ENCODE measurements at places on chromosomes 7 and 10.

GRCh38 chr10:129131457-129132132 lies 335.4 kb upstream of the MGMT start:
- DNase-seq: no peak

DNA sequence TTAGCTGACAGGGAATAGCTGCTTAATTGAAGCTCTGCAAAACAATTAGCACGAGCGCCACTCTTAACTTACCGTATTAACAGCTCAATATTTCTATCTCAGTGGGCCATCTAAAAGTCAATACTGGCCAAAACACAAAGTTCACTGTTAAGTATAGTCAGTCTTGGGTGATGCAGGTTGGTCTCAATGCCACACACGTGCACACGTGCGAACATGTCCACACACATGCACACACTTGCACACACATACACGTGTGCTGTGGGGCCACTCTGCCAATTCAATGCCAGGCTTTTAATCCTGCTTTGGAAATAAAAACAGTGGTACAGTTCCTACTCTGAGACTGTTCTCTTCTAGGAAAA lies 105.1 kb downstream of the GRB10 start:
- no peak for DNase-seq

DNA sequence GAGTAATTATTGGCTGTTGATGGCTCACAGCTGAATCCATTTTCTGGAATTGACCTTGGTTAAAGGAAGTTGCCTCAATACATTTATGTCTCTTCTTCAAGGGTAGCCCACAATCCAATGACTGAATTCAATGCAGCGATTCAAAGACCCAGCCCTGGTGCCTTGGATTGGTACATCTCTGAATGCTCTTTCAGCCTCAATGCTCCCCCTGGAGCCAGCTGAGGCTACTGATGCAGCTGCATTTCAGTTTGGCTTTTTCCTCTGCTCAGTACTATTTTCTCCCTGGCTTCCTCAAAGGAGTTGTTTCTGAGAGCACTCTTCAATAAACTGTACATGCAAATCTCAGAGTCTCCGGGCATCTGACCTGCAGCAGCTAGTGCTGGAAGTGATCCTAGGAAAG lies 633 bp upstream of the EBLN1 start:
- no peak for DNase-seq

GRCh38 chr10:63273577-63273976 lies 140.4 kb downstream of the NRBF2 start:
- no peak for DNase-seq

GRCh38 chr7:73649576-73649975 lies 18.1 kb upstream of the VPS37D start:
- no peak for DNase-seq

- no peak for DNase-seq
Measured at GRCh38 chr7:122304996-122305421, 459 bp upstream of the FEZF1 start.

GRCh38 chr10:131641231-131641630 lies 259.6 kb upstream of the PPP2R2D start:
- no peak for DNase-seq

GRCh38 chr10:51532044-51532443 lies 167.4 kb downstream of the CSTF2T start:
- DNase-seq: no peak

GRCh38 chr10:3834947-3835346 lies 49.9 kb upstream of the KLF6 start:
- no peak for DNase-seq

DNA sequence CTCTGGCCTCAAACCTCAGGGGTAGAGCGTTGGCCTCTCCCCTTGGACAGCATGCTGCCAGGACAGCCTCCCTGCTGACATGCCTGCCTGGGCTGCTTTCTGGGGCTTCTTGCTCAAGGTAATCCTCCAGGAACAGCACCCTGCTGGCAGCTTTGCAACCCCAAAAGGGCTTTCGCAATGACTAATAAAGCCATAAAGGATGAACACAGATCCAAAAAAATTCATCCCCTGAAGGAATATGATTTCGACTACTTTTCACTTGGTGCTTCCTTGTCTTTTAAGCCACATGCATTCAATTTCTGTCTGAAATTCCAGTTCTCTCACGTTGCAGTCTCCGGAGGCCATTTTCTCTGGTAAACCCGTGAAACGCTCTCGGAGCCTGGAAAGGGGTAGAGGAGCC lies 15.1 kb upstream of the SH3PXD2A start:
- no peak for DNase-seq

DNA sequence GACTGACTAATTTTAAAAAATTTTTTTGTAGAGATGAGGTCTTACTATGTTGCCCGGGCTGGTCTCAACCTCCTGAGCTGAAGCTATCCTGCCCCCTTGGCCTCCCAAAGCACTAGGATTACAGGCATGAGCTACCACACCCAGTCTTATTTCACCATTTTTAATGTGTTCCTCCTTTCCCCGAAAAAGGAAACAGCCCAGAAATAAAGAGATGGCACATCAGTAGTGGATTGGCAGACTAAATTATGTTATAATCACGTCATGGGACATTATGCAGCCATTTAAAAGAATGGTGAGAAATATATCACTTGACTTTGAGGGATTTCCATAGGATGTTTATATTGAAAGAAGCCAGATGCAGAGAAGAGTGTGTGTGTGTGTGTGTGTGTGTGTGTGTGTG lies 40.5 kb downstream of the CAPZA2 start:
- no peak for DNase-seq

- DNase-seq: no peak
Measured at GRCh38 chr7:140754506-140754905, 58.0 kb downstream of the NDUFB2 start.

DNA sequence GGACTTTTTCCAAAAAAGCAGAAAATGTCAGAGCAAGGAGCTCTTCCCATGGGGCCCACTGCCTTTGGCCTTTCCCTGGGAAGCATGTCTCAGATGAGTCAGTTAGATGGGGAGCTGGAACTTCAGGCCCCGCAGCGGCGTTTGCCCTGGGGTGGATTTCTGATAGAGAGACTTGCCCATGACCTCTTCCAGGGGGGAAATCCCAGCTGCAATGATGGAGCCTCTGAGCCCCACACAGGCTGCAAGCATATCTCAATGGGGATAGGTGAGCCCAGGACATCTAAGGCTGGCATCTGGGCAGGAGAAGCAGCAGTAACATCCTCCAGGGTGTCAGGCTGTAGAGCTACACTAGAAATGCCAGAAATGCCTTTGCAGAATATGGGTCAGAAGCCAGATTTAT lies 269.2 kb upstream of the TCERG1L start:
- no peak for DNase-seq

DNA sequence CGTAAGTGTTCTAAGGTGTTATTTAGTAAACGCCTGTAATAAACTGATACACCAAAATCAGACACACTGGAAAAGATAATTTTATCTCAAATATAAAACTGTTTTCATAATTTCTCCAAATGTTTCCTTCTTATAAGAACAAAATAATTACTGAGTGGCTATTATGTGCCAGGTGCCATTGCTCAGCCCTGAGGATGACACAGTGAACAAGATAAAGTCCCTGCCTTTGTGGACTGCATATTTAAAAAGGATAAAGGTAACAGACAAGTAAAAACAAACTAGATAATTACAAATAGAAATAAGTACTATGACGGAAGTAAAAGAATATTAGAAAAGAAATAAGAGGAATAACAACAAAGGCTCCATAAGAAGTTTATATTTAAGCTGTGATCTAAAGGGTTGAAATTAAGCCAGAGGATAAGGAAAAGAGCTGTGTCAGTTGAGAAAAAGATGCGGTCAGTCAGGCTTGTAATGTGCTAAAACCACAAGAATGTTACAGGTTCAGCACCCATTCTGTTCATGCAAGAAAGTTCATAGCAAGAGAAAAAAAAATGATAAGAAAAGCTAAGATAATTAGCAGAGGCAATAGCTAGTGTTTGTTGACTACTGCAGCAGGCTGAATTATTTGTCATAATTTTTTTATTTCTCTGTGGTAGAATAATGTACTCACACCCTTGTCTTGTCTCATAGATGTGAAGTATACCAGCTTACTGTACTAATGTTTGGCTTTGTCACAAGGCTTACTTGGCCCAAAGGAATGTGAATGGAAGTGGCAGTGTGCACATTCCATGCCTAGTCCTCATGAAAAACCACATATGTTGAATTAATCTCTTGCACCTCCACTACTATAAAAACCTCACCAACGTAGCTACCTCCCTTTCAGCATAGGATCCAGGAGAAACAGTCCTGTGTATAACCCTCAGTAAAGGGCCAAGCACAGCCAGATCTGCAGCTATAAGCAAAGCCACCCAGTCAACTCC lies 75.1 kb downstream of the CRPPA start:
- DNase-seq: no peak

DNA sequence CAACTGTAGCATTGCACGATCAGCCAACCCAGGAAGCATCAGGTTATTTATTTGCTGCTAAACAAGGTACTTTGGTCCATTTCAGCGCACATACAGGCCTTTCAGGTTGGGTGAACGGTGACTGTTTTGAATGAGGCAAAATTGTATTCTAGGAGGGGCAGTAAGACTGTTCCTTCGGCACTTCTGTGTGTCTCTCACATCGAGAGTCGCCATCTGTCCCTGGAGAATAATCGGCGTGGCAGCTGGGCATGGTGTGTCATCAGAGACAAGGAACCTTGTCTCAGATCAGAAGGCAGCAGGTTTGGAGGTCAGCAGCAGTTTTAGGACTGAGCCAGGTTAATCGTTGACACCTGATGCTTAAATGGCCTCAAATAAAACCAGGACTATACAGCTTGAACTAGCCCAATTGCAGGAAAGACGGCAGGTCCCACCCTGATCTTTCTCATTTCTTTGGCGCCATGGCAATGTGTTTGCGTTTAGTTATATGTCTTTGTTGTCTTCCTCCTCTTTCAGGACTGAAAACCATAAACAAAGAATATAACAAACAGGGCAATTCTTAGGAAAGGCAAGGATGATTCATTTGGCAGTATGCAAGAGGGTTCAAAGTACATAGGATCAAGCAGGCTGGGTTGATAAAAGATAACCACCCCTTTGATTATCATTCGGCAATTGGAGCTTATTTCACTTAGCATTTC lies 92.0 kb upstream of the PRR15 start:
- no peak for DNase-seq

DNA sequence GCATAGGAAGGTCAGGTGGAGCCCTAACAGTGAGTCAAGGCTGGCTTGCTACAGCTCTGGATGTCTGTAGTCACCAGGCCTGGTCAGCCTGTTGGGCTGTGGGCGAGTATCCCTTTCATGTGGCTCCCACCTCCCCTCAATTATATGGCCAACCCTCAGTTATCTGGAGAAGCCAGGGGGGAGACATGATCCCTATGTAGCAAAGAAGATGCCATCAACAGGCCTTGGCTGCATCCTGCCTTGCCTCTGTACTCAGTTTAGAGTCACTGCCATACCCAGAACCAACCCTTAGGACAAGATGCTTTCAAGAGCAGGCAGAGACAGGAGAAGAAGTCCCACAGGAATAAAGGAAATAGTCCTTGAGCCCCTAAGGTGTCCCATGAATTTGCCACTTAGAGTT lies 763.9 kb downstream of the GRID1 start:
- no peak for DNase-seq

DNA sequence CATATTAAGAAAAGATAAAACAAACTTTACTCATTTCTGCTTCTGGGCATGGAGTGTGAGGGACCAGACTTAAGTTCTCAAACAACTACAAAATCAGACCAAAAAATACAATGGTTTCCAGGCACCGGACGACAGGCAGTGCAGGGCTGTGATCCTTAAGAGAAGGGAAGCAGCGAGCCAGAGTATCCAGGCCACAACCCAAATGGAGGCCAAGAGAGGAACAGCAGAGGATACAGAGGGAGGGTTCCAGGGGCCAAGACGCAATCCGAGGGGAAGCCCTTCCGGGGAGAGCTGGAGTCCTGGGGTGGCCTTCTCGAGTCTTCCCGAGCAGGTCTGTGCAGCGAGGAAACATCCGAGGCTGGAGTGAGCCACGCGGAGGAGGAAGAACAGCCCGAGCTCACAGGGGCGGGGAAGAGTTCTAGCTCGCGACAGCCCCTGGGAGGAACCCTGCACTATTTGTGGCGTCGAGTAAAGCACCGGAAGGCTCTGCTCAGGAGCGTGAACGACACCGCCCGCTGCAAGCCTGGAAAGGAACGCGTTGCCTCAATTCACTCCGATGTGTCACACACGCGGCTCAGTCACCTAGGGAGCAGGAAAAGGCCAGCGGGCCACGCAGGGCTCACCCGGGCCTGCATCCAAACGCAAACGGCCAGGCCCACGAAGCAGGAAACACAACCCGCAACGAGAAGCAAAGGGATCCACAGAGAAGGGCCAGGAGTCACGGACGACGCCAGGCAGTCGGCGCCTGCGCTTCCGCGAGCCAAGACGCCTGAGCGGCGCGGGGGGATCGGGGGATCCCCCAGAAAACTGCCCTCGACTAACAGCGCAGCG lies 933 bp upstream of the RNF32 start:
- no peak for DNase-seq

GRCh38 chr10:24882047-24882698 lies 70.2 kb downstream of the PRTFDC1 start:
- no peak for DNase-seq

- no peak for DNase-seq
Measured at GRCh38 chr10:4758256-4758655, 67.8 kb upstream of the AKR1E2 start.

- DNase-seq: no peak
Measured at GRCh38 chr7:155975490-155975889, 163.2 kb upstream of the SHH start.

DNA sequence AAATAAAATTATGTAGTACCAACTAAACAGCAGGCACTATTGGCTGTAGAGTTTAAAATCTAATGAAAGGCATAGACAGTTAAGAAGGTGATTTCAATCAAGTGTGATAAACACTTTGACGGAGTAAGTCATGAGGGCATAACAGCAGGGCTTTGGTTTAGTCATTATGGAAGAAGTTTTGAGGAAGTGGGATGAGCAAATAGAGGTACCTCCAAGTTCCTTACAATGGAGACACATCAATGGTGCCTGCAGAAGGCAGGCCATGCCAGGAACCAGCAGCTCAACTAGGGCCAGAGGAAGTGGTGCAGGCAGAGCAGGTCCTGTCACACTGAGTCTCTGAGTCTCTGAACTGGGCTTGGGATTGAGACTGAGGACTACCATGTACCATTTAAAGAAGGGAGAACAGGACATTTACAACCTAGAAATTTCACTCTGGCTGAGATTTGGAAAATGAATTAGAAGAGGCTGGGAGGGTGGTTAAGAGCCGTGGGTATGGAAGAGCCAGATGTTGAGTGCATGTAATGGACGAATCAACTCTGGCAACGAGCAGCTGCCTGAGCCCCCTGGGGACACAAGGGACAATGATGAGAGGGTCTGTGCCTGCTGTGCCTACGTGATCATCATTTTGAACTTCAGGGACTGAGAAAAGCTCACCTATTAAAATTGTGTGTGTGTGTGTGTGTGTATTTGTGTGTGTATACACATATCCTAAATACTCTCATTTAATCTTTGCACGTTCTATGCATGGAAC lies 208.7 kb upstream of the POM121L12 start:
- DNase-seq: no peak

Measured in stimulated activated CD4-positive, alpha-beta T cell treated with anti-CD3 and anti-CD28 coated beads, Interleukin-15, amount 100 ng/mL, for 1 hour (primary cell).